HT-29 (cell line): ENCODE measurements at places on chromosomes 2 and 18.
A peak's percentile ranks its signal among the peaks of the same experiment; 100 is the strongest.

- no peak for DNase-seq
Measured at GRCh38 chr2:187198136-187198535, 249.9 kb downstream of the CALCRL start.

DNA sequence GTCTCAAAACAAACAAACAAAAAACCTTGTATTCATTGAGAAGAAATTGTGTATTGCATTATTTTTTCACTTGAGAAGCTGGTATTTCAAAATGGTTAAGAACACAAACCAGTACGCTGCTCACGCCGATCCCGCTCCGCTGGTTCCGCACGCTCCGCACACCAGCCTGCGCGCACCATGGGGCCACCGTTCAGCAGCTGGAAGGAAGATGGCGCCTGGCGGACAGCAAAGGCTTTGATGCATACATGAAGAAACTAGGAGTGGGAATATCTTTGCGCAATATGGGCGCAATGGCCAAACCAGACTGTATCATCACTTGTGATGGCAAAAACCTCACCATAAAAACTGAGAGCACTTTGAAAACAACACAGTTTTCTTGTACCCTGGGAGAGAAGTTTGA is 75.7 kb downstream of the RBM43 start:
- no peak for DNase-seq

DNA sequence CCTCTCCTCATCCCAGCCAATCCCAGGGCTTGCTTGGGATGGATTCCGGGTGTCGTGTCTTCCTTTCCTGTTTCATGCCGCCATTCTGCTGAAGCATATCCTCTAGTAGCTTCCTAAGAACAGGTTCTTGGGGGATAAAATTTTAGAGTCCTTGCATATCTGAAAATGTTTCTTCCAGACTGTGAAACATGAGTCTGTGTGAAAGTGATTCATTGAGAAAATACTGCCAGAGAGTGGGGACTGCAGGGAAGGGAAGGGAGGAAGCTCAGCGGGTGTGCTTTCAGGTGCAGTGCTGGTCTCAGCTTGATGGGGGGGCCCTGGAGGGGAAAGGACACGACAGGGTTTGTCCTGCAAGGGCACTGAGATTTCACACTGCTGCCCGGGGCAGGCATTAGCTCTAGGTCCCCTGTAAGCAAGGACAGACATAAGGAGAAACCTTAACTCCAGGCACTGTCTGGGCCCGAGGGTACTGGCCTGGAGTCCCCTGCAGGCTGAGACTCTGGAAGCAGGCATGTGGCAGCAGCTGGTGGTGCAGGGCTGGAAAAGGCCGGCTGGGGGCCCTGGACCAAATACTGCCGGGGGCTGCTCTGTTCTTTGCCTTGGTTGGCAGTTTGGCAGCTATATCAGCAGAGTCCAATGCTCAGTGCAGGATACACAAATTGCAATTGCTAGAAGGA is 97.6 kb upstream of the HS6ST1 start:
- DNase-seq = no peak

GRCh38 chr2:200454927-200455801 is 54.7 kb downstream of the KCTD18 start:
- DNase-seq = no peak

GRCh38 chr2:41414486-41415230 is 633.2 kb upstream of the PKDCC start:
- DNase-seq = peak; percentile 67

- DNase-seq = no peak
Measured at GRCh38 chr2:54805255-54805654, 81.8 kb downstream of the EML6 start.

DNA sequence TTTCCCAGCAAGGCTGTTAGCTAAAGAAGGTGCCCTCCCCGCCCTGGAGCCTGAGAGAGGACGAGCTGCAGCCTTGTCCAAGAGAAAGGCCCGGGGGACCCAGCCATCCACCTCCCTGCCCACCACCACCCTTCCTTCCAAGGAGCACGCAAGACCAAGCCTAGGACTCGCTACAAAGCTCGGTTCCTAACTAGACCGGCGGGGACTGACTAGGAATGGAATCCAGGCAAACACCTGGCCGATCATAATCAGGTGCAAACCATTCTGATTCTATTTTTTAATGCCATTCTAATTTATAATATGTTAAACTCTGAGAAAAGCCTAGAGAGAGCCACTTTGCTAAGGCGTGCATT is 19.7 kb upstream of the TUBB6 start:
- peak; percentile 39 for DNase-seq
